AG04449 (cell line): ENCODE measurements at places on chromosomes 13 and 19.

DNA sequence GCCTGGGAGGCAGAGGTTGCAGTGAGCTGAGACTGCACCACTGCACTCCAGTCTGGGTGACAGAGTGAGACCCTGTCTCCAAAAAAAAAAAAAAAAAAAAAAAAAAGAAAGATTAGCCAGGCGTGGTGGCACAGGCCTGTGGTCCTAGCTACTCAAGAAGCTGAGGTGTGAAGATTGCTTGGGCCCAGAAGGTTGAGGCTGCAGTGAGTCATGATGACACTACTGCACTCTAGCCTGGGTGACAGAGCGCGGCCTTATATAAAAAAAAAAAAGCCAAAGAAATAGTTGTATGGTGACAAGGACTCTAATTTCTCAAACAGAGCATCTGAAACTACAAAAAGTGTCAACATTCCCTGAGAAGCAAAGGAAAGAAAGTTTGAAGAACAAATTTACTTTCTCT, 3.4 kb downstream of the PBX4 start:
- DNase-seq = no peak

DNA sequence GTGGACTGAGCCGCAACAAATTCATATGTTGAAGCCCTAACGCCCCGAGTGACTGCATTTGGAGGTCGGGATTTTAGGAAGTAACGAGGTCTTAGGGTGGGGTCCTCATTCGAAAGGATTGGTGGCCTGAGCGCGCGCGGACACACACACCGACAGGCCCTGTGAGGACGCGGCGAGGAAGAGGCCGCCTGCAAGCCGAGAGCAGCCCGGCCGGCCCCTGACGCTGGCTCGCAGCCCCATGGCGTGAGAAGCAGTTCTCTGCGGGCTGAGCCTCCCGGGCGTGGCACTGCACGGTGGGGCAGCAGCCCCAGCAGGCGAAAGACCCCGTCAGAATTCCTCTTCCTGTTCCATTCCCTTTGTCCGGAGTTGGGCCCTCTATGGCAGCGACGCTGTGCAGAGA, 131.2 kb downstream of the CRYL1 start:
- DNase-seq = no peak

DNA sequence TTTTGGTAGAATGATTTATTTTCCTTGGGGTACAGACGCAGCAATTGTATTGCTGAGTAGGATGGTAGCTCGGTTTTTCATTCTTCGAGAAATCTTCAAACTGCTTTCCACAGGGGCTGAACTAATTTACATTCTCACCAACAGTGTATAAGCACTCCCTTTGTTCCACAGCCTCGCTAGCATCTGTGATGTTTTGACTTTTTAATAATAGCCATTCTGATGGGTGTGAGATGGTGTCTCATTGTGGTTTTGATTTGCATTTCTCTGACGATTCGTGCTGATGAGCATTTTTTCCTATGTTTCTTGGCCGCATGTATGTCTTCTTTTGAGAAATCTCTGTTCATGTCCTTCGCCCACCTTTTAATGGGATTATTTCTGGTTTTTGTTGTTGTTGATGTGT, 54.8 kb upstream of the UQCRFS1 start:
- DNase-seq = no peak

DNA sequence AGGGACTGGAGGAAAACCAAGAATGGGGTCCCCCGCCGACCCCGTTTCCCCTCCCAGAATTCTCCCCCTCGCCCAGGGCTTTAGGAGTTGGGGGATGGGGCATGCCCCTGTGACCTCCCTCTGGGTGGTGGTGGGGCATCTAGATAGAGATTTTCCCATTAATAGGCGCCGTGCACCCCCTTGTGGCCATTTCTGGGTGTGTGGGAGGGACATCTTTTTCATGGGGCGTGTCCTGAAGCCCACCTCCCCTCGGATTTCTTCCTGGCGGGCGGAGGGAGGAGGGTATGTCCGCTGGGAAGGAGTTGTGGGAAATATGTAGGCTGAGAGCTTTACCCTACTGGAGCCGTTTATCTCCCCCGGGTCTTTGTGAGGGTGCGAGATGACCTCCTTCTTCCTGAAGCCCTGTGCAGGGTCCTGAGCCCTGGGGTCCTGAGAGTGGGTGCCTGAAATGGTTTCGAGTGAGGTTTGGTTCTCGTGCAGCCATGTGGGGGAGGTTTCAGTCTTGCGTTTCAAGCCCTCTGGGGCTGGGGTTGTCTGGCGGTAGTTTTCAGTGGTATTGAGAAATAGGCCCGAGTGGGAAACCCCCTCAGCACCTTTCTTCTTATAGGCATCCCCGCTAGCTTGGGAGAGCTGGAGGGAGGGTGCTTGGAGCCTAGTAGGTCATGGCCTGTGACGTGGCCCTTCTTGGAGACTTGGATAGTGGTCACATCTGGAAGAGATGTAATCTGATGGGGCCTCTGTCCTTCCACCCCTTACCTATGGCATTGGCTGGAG, 1.0 kb downstream of the PRMT1 start:
- no peak for DNase-seq

- DNase-seq = no peak
Observed at GRCh38 chr13:29438769-29439168, 156.7 kb downstream of the SLC7A1 start.

- DNase-seq = no peak
Observed at GRCh38 chr19:38264486-38265212, at the start of gene SPINT2. Gene SPINT2 (plus strand): TSS chr19:38264573. CDS start chr19:38264893, 320 bp downstream.

DNA sequence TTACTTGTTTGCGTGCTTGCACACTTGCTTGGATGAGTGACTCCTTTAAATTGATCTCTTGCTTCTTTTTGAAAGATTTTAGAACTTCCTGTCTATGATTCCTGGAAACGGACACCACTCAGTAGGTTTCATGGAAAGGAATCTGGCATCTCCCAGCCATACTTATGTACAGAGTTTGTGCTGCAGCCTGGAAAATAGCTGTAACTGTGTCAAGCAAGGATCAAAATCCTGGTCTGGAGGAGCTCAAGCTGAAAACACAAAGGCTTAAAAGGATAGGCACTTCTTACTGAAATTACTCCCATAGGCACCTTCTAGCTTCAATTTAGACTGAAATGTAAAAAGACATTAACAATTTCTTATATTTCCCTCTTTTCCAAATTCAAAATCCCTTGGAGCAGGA, 1.4 kb upstream of the FREM2 start:
- DNase-seq = no peak

- DNase-seq = no peak
Observed at GRCh38 chr19:39555883-39556282, 15.9 kb upstream of the EID2 start.

- DNase-seq = no peak
Observed at GRCh38 chr19:38842439-38843174, 7.2 kb downstream of the HNRNPL start.

- DNase-seq = no peak
Observed at GRCh38 chr13:39379118-39379517, 223.9 kb downstream of the LHFPL6 start.

GRCh38 chr13:31274390-31274789, 74.6 kb downstream of the B3GLCT start:
- no peak for DNase-seq

GRCh38 chr13:111431206-111431605, 110.8 kb downstream of the TEX29 start:
- DNase-seq = no peak

- DNase-seq = no peak
Observed at GRCh38 chr13:78341032-78341431, 262.3 kb downstream of the POU4F1 start.

DNA sequence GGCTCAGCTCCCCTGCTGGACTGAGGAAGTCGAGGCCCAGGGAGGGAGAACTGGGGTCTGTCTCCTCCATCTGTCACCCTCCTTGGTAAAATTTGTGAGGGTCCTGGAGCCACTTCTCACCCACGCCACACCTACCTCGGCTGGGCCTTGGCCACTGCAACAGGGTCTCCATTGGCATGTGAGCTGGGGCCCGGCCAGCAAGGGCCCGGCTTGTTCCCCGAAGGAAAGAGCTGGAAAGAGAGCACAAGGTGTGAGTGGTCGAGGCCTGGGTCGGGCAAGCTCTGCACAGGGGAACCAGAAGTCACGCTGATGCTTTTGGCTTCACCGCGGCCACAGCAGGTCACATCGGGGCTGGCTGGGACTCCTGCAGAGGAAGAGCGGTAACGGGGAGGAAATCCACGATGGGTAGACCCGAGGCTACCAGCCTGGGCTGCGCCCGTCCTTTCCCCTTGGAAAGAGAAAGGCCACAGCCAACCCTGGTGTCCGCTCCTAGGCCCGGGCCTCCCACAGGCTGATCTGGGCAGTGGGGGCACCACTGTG, 9.0 kb downstream of the NANOS3 start:
- DNase-seq = no peak

DNA sequence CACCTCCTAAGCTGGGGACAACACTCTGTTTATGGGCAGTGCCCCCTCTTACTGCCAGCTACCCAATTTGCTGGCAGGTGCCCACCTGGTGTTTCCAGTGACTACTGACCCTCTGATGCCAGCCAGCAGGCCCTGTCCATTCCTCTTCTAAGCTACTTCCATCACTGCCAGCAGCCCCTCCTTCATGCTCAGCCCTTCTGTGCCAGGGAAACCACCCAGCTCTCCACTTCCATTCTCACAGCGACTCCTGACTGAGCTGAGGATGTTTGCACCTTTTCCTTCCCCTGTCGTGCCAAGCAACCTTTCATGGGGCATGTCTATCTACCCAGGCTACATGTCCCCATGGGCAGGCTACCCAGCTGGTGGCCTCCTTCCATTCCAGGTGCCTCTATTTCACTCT, 24.0 kb upstream of the ZNF492 start:
- no peak for DNase-seq

DNA sequence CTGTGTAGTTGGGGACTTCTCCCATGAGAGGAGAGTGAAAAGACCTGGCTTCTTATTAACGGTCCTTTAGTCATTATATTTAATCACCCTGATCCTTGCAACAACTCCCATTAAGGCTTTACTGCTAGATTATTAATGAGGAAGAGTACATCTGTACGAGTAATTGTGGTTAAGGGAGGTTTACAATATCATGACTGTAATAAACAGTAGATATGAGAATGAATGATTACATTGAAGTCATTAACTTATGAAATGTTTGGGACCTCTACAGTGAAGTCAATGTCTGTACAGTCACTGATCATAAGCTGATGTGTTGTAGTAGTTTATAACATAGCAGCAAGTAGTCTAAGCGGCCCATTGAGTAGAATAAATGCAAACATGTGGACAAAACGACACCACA, 24.7 kb downstream of the FGF9 start:
- no peak for DNase-seq

DNA sequence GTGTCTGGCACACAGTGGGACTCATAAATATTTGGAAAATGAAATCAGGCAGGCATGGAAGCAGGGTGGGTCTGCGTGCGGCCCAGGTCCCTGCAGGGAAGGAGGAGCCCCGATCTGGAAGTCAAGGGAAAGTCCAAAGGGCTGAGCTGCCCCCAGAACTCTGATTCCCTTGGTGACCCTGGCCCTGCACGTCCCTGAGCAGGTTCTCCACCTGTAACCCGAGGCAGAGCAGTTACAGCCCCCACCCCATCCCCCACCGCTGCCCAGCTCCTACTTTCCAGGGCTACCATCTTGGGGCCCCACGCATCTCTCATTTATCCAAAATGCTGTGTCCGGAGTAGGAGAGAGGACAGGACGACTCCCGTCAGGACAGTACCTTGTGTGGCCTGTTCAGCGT, 2.1 kb downstream of the PLEKHF1 start:
- DNase-seq = no peak

DNA sequence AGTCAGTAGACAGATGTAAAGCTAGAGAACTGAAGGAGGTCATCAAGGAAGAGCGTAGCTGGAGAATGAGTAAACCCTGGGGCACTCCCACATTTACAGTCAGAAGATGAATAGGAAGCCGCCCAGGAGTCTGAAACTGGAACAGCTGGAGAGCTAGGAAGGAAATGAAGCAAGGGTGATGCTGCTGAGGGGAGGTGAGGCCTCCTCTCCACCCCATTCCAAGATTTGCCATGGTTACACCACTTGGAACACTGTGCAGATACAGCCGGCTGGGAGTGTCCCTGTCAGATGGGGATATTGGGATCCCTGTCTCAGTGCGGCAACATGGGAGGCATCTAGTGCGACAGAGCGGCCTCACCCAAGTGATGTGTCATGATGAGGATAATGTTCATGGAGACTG, 51.8 kb upstream of the GPI start:
- no peak for DNase-seq

- DNase-seq = no peak
Observed at GRCh38 chr13:25753976-25754375, 297.8 kb downstream of the SHISA2 start.

GRCh38 chr19:54178581-54179261, 5.8 kb upstream of the TMC4 start:
- no peak for DNase-seq

DNA sequence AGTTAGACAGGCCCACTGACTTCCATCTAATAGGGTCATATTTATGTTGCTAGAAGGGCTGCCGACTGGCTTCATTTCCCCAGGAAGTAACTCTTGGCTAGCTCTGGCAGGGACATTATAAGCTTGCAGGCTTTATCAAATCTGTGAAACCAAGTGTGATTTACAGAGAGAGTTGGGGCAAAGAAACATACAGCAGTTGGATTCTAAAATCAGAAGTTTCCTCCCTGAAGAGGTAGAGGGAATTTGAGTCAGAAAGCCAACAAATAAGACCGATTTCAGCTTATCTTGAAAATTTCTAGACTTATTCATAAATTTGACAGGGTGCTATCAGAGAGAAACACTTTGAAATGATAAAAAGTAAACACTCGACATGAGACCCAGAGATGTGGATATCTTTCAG, 407.8 kb downstream of the OLFM4 start:
- no peak for DNase-seq

- DNase-seq = no peak
Observed at GRCh38 chr13:24147570-24147963, 13.0 kb upstream of the SPATA13 start.

- DNase-seq = no peak
Observed at GRCh38 chr13:111370570-111371535, 50.4 kb downstream of the TEX29 start.

GRCh38 chr19:49910179-49910578, 13.5 kb upstream of the IL4I1 start:
- no peak for DNase-seq

GRCh38 chr13:74040200-74040599, 94.0 kb downstream of the KLF12 start:
- no peak for DNase-seq

DNA sequence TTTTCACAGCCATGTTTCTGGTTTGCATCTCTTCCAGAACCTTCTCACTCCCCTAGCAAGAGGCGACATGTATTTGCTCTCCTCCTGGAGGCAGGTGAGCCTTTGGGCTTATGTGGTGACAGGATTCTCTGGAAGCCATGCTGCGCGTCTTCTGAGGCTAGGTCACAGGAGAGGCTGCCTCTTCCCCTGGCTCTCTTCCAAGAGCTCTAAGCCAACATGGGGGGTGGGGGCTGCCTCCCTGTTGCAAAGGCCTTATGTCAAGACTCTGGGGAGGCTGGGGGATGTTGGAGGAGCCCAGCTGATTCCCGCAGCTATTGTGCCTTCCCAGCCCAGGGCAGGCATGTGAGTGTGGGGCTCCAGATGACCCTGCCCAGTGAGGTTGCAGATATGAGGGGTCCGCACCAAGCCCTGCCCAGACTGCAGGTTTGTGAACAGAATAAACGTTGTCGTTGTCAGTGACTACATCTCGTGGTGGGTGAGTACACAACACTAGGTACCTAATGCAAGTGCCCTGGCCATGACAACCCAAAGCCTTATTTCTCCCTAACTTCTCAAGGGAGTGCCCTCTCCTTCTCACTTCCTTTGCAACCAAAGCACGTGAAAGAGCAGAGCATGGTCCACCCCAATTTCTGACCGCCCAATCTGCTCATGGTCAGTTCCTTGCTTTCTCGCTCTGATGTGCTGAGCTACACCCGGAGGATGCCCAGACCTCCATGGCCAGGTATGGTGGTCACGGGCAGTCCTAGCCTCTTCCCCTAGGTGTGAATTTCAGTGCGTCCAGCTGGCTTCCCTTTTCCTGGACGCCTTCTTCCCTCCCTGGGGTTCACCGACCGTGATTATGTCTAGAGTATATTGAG, 44.9 kb downstream of the TEX29 start:
- DNase-seq = no peak
